PC-9 (cell line): ENCODE measurements at places on chromosomes 5 and 9.

DNA sequence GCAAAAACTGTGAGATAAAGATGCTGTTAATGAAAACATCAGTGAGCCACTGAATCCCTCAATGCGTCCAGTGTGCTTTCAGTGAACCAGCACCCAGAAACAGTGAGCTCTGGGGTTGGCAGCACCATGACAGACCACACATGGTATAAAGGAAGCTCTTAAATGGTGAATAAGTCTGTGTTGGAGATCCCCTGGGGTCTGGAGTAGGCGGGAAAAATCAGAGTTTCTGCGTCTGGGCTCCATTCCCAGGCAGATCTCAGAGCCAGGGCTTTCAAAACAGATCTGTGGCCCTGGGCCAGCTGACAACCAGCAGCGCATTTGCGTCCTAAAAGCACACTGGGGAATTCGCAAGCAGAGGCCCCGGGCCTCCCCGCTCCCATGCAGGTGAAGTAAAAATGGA lies 233.5 kb downstream of the FRMD3 start:
- no peak overlapping the region for H3K4me3 ChIP-seq
- no peak overlapping the region for H3K27ac ChIP-seq
- no peak for DNase-seq
- H3K4me1 ChIP-seq = peaks cover 11% of the 10 kb centered on the region
- no peaks in the 10 kb centered on the region for H3K27me3 ChIP-seq
- no peaks in the 10 kb centered on the region for H3K36me3 ChIP-seq

GRCh38 chr9:20207176-20207575 lies 415.1 kb downstream of the MLLT3 start:
- no peaks in the 10 kb centered on the region for H3K36me3 ChIP-seq
- no peak overlapping the region for H3K4me3 ChIP-seq
- H3K27me3 ChIP-seq = no peaks in the 10 kb centered on the region
- DNase-seq = no peak

GRCh38 chr5:84372066-84372695 lies 12.5 kb downstream of the EDIL3 start:
- DNase-seq = no peak
- H3K36me3 ChIP-seq = no peaks in the 10 kb centered on the region
- H3K27ac ChIP-seq = no peak overlapping the region
- no peak overlapping the region for H3K4me3 ChIP-seq
- H3K4me1 ChIP-seq = no peaks in the 10 kb centered on the region
- no peaks in the 10 kb centered on the region for H3K27me3 ChIP-seq

DNA sequence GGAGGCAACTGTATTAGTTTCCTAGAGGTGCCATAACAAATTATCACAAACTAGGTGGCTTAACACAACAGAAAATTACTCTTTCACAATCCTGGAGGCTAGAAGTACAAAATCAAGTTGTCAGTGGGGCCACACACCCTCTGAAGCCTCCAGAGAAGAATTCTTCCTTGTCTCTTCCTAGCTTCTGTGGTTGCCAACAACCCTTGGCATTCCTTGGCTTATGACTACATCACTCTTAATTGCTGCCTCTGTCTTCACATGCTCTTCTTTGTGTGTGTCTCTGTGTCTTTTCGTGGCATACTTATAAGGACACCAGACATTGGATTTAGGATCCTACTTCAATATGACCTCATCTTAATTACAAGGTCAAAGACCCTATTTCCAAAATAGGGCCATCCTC lies 327.5 kb downstream of the CHSY3 start:
- H3K4me3 ChIP-seq = no peak overlapping the region
- H3K36me3 ChIP-seq = no peaks in the 10 kb centered on the region
- no peaks in the 10 kb centered on the region for H3K27me3 ChIP-seq
